ENCODE measurements at places on chromosomes 12 and 14.

- DNase-seq: no peak
Observed at GRCh38 chr12:100593490-100593889, 20.0 kb downstream of the GAS2L3 start.

DNA sequence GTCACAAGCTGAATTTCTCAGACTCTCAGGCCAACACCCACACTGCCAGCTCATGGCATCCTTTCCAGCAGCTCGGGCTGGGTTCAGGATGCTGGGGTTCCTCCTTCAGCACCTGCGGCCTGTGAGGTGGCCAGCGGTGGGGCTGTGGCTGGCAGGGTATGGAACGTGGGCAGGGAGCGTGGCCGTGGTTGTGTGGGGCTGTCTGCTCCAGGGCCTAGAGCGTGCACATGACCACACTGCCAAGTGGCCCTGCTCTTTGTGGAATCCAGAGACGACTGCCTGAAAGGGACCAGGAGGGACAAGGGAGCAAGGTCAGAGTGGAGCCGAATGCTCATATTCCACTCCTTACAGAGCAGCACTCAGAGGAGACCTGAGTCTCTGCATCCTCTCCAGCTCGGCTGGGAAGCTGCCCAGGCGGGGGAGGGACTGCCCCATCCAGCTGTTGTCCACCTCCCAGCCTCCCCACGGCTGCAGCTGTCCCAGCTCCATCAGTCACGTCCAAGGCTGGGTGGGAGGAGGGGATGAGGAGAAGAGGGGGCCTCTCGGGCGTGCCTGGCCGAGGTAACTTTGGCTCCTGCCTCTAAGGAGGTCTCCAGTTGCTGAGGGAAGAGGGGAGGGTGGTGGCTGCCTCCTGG is 71.3 kb downstream of the TSPAN9 start:
- no peak for DNase-seq

DNA sequence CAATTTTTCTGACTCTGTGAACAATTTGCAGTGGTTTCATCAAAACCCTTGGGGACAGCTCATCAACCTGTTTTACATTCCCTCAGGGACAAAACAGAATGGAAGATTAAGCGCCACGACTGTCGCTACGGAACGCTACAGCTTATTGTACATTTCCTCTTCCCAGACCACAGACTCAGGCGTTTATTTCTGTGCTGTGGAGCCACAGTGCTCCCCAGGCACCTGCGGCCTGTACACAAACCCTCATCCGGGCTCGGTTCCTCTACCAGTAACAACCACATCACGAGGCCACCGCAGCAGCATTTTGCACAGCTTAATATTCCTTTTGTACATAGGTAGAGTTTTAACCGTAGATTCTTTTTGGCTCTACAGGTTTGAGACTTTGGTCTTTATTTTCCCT is 397.4 kb upstream of the OR4E1 start:
- DNase-seq: no peak

GRCh38 chr12:953776-954175 is 4.3 kb upstream of the RAD52 start:
- DNase-seq: peak; percentile 28

GRCh38 chr14:105446971-105447370 is 27.3 kb downstream of the MTA1 start:
- no peak for DNase-seq

All from fibroblast of the conjunctiva (primary cell).